H9 (cell line): ENCODE measurements at places on chromosomes 11 and 22.
A peak's percentile ranks its signal among the peaks of the same experiment; 100 is the strongest.

GRCh38 chr22:48838846-48839730 lies 988.6 kb downstream of the BRD1 start:
- no peak for DNase-seq

DNA sequence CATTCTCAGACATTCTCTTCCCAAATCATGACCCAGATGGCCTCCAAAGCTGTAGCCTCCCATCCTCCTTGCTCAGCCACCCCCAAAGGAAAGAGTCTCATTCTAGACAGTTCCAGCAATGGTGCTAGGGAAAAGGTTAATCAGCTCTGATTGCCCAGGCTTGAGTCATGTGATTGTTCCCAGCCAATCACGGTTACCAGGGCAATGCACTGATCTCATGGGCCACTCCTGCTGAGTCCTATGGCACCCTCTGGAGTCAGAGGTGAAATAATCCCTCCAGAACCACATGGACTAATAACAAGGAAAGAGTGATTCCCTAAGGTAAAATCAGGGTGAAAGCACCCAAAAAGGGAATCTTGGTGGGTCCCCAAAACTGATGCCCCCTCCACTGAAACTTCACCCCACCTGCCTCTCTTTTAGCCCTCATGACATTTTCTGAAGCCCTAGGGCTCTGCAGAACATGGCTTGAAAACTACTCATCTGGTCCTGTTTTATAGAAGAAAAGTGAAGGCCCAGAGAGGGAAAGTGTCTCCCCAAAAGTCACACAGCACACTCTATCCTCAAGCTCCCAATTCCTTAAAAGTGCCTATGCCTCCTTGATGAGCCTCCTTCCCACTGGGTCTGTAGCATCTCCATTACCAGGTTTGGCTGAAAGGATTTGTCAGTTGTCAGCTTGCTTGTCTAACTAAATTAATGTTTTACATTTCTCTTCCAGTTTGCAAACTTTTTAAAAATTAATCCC lies 203.7 kb downstream of the MN1 start:
- no peak for DNase-seq

DNA sequence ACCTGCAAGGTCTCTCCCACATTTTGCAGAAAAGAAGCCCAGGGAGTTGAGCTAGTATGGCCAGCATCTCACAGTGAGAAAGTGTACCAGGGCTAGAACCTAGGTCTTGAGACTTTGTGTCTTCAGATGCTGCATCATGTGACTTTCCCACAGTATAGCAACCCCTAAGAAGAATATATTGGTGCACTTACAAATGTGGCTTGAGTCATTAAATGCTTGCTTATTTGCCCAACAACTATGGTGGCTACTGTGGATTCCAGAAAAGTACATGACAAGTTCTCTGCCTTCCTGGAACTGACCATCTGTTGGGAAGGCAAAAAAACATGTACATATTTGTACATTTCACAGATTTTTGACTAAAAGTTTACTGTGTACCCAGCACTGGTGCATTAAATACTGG lies 55.0 kb downstream of the POLD3 start:
- DNase-seq = no peak

DNA sequence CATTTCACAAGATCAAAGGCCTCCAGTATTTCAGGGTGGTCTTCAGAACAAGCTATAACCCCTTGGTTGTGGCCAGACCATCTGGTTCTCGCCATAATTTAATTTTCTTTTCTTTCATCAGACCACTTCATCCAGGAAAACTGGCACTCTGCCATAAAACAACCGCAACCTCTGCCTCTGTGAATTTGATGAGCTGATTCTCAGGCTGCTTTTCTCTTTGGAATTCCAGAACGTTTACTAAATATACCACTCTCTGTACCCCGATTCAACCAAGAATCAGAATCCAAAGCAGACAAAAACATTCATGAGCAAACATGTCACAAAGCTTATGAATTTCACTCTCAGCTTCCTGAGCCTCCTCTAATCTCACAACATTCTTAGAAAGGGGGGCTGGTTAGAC lies 331.8 kb upstream of the SYN3 start:
- no peak for DNase-seq

- peak; percentile 59 for DNase-seq
Observed at GRCh38 chr11:87493516-87493915, 455.8 kb downstream of the TMEM135 start.

DNA sequence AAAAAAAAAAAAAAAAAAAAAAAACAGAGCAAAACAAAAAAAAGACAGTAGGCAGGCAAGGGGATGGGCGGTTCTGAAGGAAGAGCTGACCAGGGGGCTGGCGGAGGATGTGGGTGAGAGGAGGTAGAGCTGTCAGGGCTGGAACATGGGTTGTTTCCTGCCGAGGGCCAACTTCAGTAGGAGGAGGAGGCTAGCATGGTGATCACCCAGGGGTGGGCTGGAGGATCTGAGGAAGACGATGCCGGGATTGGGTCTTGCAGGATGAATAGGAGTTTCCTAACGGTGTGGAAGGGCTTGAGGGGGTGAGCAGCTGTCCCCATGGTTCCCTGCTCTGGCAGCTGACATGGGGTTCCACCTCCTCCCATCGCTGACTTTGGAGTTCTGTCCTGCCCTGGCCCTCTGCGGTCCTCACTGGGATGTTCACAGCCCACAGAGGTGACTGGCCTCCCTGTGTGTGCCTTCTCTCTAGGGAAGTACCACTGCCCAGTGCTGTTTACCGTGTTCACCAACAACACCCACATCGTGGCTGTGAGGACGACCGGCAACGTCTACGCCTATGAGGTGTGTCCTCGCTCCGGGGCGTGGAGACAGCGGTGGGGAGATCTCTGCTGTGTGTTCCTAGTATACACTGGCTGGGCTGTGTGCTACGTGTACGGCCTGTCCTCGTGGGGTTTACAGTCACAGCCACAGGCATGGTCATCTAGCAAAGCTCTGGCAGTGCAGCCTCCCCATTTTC lies 15.2 kb downstream of the PPIL2 start:
- DNase-seq = no peak

- no peak for DNase-seq
Observed at GRCh38 chr11:10515418-10515817, 25.6 kb downstream of the RNF141 start.

- no peak for DNase-seq
Observed at GRCh38 chr22:16131918-16132317, 442.1 kb downstream of the POTEH start.

GRCh38 chr11:17272801-17273200 lies 3.7 kb upstream of the NUCB2 start:
- no peak for DNase-seq

GRCh38 chr11:2916892-2917645 lies 12.2 kb downstream of the PHLDA2 start:
- DNase-seq = no peak

GRCh38 chr11:60762851-60763691 lies 6.4 kb downstream of the MS4A15 start:
- DNase-seq = no peak

- peak; percentile 74 for DNase-seq
Observed at GRCh38 chr11:46202149-46202548, 75.3 kb upstream of the CREB3L1 start.

DNA sequence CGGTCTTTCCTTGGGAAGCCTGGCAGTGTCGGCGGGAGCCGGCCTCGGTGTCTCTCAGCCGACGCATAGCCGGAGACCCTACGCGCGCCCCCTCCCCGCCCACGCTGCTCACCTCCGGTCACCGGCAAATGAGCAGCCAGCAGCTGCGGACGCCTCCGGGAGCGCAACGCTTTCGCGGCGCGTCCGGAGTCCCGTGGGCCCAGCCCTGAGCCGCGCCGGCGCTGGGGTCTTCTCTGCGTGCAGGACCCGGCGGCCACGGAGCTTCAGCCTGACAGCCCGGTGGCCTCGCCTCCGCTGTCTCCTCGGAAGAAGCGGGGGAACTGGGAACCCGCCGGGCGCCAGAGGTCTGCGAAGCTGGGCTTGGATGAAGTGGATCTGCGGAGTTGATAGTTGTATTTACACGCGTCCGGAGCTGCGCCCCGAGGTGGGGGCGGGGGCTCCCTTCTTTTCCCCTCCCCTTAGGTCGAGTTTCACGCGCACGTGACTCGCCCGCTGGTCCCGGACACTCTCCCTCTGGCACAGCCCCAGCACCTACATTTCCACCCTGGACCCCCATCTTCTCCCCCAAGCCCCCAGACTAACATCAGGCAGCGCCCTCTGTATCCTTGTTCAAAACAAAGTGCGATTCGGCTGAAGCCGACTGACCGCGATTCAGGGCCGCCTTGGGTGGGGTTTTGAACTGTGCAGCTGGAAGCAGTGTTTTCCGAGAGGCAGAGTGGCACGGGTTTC lies at the start of gene SLC43A1:
SLC43A1 (minus strand) TSS at position 371 of the 729 bp plus-strand sequence. CDS start 1,591 bp downstream, outside the sequence.
- peak; percentile 54 for DNase-seq

DNA sequence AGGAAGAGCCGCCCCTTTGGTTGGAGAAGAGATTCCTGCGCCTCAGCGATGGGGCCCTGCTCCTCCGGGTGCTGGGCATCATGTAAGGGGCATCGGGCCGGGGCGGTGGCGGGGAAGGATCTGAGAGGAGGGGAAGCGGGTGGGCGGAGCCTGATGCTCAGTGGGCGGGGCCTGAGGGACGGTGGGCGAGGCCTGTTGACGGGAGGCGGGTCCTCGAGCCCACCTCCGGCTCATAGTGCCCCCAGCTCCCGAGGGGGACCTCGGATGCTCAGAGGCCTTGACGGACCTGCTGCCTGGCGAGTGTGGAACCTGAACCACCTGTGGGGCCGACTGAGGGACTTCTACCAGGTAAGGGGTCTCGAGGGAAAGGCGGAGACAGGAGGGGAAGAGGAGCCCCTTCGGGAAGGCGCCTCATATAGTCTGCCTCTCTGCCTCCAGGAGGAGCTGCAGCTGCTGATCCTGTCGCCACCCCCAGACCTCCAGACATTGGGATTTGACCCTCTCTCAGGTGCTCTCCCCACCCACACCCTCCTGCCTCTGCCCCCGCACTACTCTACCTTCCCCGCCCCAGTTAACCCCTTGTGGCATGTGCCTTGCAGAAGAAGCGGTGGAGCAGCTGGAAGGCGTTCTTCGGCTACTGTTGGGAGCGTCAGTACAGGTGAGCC lies 799 bp downstream of the CCDC88B start:
- peak; percentile 93 for DNase-seq

DNA sequence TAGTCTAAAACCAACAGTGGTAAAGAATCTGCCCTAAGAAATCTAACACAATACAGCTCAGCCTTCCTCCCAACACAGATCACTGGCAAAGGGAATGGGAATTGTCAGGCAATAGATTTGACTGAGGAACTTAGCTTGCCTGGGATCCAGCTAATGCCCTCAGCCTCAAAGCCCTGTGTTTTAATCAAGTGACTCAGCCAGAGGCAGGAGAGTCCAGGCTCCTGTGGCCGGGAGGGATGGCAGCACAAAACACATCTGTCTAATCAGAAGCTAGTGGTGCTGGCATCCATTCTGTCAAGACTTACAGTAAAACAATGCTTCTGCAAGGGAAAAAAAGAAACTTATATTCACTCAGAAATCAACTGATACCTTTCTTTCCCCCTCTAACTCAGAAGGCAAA lies 5.6 kb downstream of the SYTL2 start:
- DNase-seq = no peak

DNA sequence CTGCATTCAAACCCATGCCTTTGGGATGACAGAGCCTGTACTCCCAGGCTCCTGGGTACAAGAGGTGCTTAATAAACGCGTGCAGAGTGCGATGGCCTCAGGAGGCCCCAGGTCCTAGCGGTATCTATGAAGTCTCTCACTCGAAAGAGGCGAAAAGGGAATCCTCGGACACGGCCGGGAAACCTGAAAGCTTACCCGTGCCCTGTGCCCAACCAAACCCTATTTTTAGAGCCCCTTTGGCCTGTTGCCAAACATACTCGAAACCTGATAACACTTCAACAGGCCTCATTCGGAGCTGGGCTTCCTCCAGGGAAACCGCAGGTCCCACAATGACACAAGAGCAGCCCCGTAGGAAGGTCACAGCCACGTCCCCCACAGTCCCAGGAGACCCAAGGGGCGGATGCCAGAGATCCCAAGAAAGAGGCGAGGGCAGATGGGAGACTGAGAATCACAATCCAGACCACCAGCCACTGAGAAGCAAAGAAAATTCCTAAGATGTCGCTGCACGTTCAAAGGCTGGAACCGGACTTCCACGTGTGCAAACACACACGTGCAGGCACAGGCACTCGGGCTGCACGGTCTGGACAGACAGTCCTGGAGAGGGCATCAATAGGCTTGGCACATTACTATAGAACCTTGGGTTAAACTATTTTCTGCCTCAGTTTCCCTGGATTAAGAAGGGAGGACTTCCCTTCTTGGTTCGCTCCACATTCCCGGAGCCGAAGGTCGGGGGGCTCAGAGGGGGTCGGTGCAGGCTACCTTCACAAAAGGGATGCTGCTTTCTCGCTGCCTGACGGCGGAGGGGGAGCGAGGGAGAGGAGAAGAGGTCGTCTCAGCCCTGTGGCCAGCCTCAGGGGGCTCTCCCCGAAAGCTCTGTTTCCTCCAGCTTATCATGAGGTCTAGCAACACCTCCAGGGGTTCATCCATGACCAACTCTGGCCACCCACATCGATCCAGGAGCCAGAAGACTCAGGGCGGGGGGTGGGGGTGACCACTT lies 8.2 kb downstream of the PDGFB start:
- no peak for DNase-seq

DNA sequence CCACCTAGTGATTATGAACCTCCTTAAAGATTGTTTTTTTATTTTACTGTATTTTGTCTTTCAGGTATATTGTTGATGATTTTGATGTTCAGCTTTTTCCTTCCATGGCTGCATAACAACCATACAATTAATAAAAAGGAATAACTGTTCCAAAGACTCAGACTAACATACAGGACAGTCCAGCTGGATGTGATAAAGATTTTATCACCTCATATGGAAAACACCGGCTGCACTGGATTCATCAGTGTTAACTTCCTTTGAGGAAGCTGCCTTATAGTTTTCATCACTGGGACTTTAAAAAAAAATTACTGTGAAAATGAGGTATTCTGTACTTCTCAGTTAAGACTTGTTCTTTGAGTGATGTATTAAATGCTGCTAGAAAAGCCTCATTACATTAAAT lies 19.5 kb downstream of the AQP11 start:
- no peak for DNase-seq

- no peak for DNase-seq
Observed at GRCh38 chr11:79481795-79482194, 41.0 kb upstream of the TENM4 start.

GRCh38 chr22:23274146-23274526 lies 93.8 kb downstream of the BCR start:
- DNase-seq = no peak

- DNase-seq = peak; percentile 46
Observed at GRCh38 chr22:43562843-43563242, 151.0 kb downstream of the MPPED1 start.

GRCh38 chr11:73389134-73389525 lies 12.9 kb downstream of the RELT start:
- DNase-seq = no peak

GRCh38 chr22:29871684-29872083 lies 11.3 kb upstream of the MTMR3 start:
- no peak for DNase-seq

- DNase-seq = no peak
Observed at GRCh38 chr11:133306019-133306418, 226.3 kb downstream of the OPCML start.
